ENCODE measurements at places on chromosomes 12 and 14. TPM values are rescaled to one million over a fixed set of nuclear protein-coding genes. Genes with fewer than 3 reads are reported as not detected.
A peak's percentile ranks its signal among the peaks of the same experiment; 100 is the strongest.

DNA sequence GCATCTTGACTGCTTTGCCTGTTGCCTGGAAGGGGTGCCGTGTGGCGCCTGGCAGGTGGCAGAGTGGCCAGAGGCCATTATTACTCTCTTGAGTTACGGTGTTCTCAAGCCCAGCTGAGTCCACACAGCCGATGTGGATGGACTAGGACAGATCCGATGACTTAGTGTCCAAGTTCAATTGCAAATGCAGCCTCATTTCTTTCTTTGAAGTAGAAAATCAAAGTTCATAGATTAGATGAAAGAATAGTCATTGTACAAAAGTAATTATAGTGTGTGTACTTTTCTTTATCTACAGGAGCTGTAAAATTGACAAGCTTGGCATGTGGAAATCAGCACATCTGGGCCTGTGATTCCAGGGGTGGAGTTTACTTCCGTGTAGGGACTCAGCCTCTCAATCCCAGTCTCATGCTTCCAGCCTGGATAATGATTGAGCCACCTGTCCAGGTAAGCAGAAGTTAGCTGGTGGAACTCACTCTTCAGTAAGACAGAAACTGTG lies 44.7 kb downstream of the ANKRD9 start:
- peak; percentile 72 for DNase-seq

PTCSC3 gene
- not detected for total RNA-seq

- no peak for DNase-seq
Observed at GRCh38 chr14:85595981-85596380, 66.0 kb downstream of the FLRT2 start.

- no peak for DNase-seq
Observed at GRCh38 chr14:87203346-87203745, 789.6 kb downstream of the GALC start.

GRCh38 chr14:38357557-38357956 lies 101.7 kb upstream of the CLEC14A start:
- DNase-seq: no peak

GRCh38 chr12:101925935-101926334 lies 48.6 kb downstream of the DRAM1 start:
- no peak for DNase-seq

COCH gene
- 32.2 TPM for total RNA-seq

KRT79 gene
- total RNA-seq: not detected

- DNase-seq: no peak
Observed at GRCh38 chr14:92785667-92786426, 8.3 kb upstream of the GOLGA5 start.

- no peak for DNase-seq
Observed at GRCh38 chr14:61223552-61223951, 57.6 kb downstream of the TMEM30B start.

DNA sequence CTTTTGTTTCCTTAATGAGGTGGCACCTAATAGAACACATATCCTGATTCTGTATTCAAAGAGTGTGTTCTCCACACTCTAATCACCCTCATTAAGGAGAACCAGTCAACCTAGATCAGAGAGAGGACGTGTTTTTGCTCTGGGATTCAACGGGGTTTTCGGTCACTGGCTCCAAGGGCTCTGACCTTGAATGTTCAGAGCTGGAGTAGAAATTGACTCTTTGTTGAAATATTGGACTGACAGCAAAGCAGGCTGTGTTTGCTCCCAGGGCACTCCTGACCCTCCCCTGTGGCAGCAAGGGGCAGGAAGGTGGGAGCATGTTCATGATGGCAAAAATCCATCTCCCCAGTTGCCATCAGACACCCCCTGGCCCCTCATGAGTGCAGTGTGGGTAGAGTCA lies 1193.0 kb downstream of the AACS start:
- no peak for DNase-seq

FOXA1 gene
- total RNA-seq: 271 TPM

KRT3 gene
- not detected for total RNA-seq

GRCh38 chr12:132723764-132724140 lies 13.1 kb downstream of the PGAM5 start:
- DNase-seq: no peak

- no peak for DNase-seq
Observed at GRCh38 chr14:36256126-36256801, 64.2 kb downstream of the MBIP start.

- no peak for DNase-seq
Observed at GRCh38 chr14:23580152-23580926, 1.7 kb upstream of the JPH4 start.

- DNase-seq: peak; percentile 60
Observed at GRCh38 chr14:74601982-74602381, 10.1 kb downstream of the LTBP2 start.

GRCh38 chr14:54555651-54556050 lies 11.3 kb upstream of the SAMD4A start:
- DNase-seq: no peak
